ENCODE measurements at places on chromosomes 7 and 10. TPM values are rescaled to one million over a fixed set of nuclear protein-coding genes. Genes with fewer than 3 reads are reported as not detected.

NOS3 gene
- 102 TPM for polyA plus RNA-seq

ZNF655 gene
- 130 TPM for polyA plus RNA-seq

TCAF2 gene
- polyA plus RNA-seq = 2.9 TPM

MRPS16 gene
- polyA plus RNA-seq = 146 TPM

ADRB1 gene
- not detected for polyA plus RNA-seq

CYP2C18 gene
- not detected for polyA plus RNA-seq

GPR15LG gene
- not detected for polyA plus RNA-seq

CRHR2 gene
- polyA plus RNA-seq = not detected

PNLIP gene
- not detected for polyA plus RNA-seq

GSTO2 gene
- polyA plus RNA-seq = 1.1 TPM

LBX1 gene
- not detected for polyA plus RNA-seq

NHLRC2 gene
- polyA plus RNA-seq = 5.3 TPM

SPOCK2 gene
- 0.12 TPM for polyA plus RNA-seq

PDSS1 gene
- polyA plus RNA-seq = 55.6 TPM

FGFR2 gene
- polyA plus RNA-seq = not detected

EBLN1 gene
- polyA plus RNA-seq = 0.50 TPM

CCL24 gene
- 1.3 TPM for polyA plus RNA-seq

STEAP2 gene
- polyA plus RNA-seq = not detected

EMX2 gene
- polyA plus RNA-seq = not detected

TMEM270 gene
- polyA plus RNA-seq = not detected

TAS2R41 gene
- not detected for polyA plus RNA-seq
